Activated CD4-positive, alpha-beta T cell treated with anti-CD3 and anti-CD28 coated beads, Interleukin-2, amount 10 ng/mL, durations not matched to agents 7 days and 5 days (primary cell): ENCODE measurements at places on chromosomes 16 and 17. TPM values are rescaled to one million over a fixed set of nuclear protein-coding genes. Genes with fewer than 3 reads are reported as not detected.
A peak's percentile ranks its signal among the peaks of the same experiment; 100 is the strongest.

The GPR139 gene
- total RNA-seq, result not detected

The ZNF469 gene
- total RNA-seq, result 0.20 TPM

The ASPA gene
- not detected for total RNA-seq

The MMP2 gene
- not detected for total RNA-seq

The MAF gene
- total RNA-seq, result 34.4 TPM

- no peak overlapping the region for H3K4me3 ChIP-seq
- H3K27me3 ChIP-seq, result no peaks in the 10 kb centered on the region
- peaks cover 18% of the 10 kb centered on the region for H3K36me3 ChIP-seq
- no peak overlapping the region for H3K27ac ChIP-seq
- peaks cover 13% of the 10 kb centered on the region for H3K4me1 ChIP-seq
These were observed 6.6 kb upstream of the MIF4GD start for GRCh38 chr17:75277664-75278071.

DNA sequence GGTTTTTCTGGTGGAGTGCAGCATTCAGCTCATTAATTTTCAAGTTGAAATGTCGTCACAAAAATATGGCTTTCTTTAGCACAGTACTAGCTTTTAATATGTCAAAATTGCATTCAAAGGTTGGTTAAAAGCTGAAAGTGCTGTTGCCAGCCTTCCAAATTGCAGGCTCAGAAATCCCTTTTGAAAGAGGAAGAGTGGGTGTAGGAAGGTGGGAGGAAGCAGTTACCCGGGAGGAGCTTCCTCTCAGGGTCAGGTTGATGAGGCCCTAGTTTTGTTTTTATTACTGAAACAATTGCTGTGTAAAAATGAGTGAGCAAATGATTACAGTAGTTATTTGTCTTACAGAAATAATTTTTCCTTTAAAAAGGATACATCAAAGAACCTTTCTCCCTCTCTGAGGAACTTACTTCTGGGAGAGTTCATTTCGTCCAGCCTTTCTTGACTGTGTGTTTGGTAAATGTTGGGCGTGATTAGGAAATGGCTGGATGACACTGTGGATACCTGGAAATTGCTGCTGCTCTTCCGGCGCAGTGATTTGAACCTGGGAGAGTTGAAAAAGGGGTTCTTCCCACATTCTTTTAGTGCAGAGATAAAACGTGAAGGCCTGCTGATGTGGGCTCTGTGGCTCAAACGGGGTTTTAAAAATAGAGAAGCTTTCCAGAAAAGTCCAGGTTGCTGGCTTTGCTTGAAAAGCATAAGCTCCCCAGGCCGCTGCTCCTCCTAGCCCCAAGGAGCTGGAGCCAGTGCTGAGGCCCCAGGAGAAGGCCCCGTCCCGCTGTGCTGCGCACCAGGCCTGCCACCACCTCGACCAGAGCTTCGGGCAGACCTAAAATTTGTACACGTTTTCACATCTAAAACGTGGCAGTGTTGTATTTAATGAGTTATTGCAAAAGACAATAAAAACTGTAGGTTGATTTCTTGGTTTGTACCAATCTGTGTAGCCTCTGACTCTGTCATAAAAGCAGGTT, 41.7 kb downstream of the SEC14L1 start:
- H3K36me3 ChIP-seq, result peaks cover 25% of the 10 kb centered on the region
- peak overlapping the region; percentile 50 for H3K4me3 ChIP-seq
- H3K4me1 ChIP-seq, result peaks cover 29% of the 10 kb centered on the region

DNA sequence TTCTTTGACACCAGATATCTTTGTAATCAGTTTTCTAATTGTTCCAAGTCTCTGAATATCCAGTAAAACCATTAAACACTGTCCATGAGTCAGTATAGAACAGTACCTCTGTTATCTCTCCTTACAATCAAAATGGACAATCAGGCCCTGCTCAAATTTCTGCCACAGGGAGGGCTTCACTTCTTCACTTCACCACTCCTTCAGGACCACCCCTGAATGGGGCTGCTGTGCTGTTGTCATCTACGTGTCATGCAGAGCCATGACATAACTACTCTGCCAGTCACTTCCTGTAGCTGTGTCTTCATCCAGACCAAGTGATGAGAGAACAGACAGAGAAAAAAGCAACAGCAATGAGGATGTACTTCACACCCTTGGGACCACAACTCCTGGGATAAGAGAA, 116.9 kb downstream of the TANC2 start:
- peaks cover 3% of the 10 kb centered on the region for H3K36me3 ChIP-seq
- DNase-seq, result no peak
- no peak overlapping the region for H3K4me3 ChIP-seq

- H3K4me3 ChIP-seq, result no peak overlapping the region
- no peaks in the 10 kb centered on the region for H3K27me3 ChIP-seq
- H3K4me1 ChIP-seq, result no peaks in the 10 kb centered on the region
- no peak overlapping the region for H3K27ac ChIP-seq
These were observed 92.8 kb downstream of the AMFR start for GRCh38 chr16:56332464-56333079.

GRCh38 chr16:8855051-8855786, 13.6 kb downstream of the CARHSP1 start:
- H3K4me3 ChIP-seq, result no peak overlapping the region
- H3K4me1 ChIP-seq, result peaks cover 56% of the 10 kb centered on the region
- H3K27ac ChIP-seq, result peak overlapping the region; percentile 72
- H3K36me3 ChIP-seq, result peaks cover 51% of the 10 kb centered on the region
- no peak for DNase-seq

- H3K36me3 ChIP-seq, result peaks cover 6% of the 10 kb centered on the region
- no peak for DNase-seq
- H3K4me3 ChIP-seq, result no peak within 1 kb of the TSS
- H3K27me3 ChIP-seq, result peaks cover 3% of the 10 kb centered on the region
- H3K4me1 ChIP-seq, result peaks cover 13% of the 10 kb centered on the region
These were observed at the start of gene DPEP1 for GRCh38 chr16:89613231-89613953. DPEP1 (plus strand) TSS chr16:89613642; CDS start chr16:89630411, 16,769 bp downstream.

GRCh38 chr17:66803474-66803951, 31.4 kb upstream of the CACNG5 start:
- DNase-seq, result no peak
- peaks cover 22% of the 10 kb centered on the region for H3K36me3 ChIP-seq
- peaks cover 18% of the 10 kb centered on the region for H3K4me1 ChIP-seq
- H3K4me3 ChIP-seq, result no peak overlapping the region
- H3K27me3 ChIP-seq, result no peaks in the 10 kb centered on the region

GRCh38 chr17:8913091-8913490, 45.6 kb upstream of the PIK3R6 start:
- peaks cover 62% of the 10 kb centered on the region for H3K36me3 ChIP-seq
- peaks cover 13% of the 10 kb centered on the region for H3K4me1 ChIP-seq
- H3K4me3 ChIP-seq, result no peak overlapping the region
- H3K27ac ChIP-seq, result no peak overlapping the region

GRCh38 chr17:32504166-32504990, 17.6 kb downstream of the CDK5R1 start:
- peak overlapping the region; percentile 99 for H3K27ac ChIP-seq
- H3K27me3 ChIP-seq, result no peaks in the 10 kb centered on the region
- peaks cover 5% of the 10 kb centered on the region for H3K36me3 ChIP-seq

DNA sequence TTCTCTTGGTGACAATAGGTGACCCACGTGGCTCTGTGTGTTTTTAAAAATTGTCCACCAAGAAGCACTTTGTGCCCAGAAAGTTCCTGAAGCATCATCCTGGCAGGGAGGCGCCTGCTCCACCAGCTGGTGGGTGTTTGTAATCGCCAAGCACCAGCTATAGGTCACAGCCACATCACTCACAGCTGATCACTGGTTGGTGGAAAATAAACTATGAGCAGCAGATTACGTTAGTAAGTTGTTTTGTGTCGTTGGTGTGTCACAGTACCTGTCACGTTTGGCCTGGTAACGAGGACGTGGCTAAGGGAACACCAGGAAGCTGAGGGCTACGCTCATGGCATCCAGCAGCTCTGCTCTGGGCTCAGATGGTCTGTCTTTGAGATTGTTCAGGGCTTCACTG, 10.1 kb downstream of the MRM3 start:
- H3K36me3 ChIP-seq, result peaks cover 18% of the 10 kb centered on the region
- no peaks in the 10 kb centered on the region for H3K27me3 ChIP-seq
- H3K4me3 ChIP-seq, result no peak overlapping the region

GRCh38 chr17:46738544-46738943, 79.9 kb downstream of the WNT3 start:
- H3K27ac ChIP-seq, result no peak overlapping the region
- H3K27me3 ChIP-seq, result no peaks in the 10 kb centered on the region
- H3K4me1 ChIP-seq, result no peaks in the 10 kb centered on the region
- no peaks in the 10 kb centered on the region for H3K36me3 ChIP-seq

- peak within 1 kb of the TSS; percentile 89 for H3K4me3 ChIP-seq
- no peaks in the 10 kb centered on the region for H3K27me3 ChIP-seq
- DNase-seq, result peak; percentile 77
- peak within 1 kb of the TSS; percentile 94 for H3K27ac ChIP-seq
These were observed at the start of gene TRAF4 for GRCh38 chr17:28743243-28744103. TRAF4 (plus strand) TSS chr17:28744011; CDS start chr17:28744113, 102 bp downstream.
